NCI-H1092 (cell line): ENCODE measurements at places on chromosomes 5 and 9.

DNA sequence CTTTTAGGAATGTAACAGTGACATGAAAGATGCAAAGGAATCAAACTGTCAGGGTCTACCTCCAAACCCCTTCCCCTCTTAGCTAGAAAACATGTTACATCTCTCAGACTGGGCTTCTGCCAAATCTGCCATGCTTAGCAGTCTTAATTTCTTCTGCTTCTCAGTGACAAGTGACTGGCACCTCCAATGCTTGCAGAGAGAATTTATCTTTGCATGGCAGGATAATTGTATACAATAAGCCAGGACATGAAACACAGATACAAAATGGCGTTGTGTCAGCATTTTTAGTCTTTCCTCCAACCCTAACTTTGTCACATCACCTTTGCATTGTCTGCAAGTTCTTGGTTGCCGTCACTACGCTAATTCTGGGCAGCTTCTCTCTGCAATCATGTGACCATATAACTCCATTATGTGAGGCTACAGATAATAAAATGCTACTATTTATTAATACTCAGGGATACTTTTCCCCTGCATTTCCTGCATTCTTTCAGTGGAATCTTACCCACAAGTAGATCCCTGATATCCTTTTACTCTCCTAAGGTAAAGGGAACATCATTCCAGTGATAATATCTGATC is 89.8 kb downstream of the PLCXD3 start:
- no peak for DNase-seq

DNA sequence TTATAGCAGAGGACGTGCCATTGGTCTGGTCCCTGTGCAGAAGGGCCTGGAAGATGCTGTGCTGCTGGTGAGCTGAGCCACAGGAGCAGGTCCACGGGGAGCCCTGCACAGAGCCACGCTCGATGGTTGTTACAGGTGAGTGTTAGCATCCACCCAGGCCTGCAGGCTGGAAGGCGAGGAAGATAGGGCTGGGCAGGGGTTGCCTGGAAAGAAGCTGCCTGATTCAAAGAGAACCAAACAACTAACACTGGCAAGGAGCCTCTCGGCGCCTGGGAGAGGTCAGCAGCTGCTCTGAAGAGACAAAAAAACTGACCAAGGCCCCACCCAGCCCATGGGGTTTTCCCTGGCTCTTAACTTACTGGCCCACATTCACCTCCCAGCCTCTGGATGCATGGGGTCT is 160.2 kb downstream of the MED10 start:
- no peak for DNase-seq

GRCh38 chr9:100167176-100167575 is 68.1 kb downstream of the INVS start:
- DNase-seq, result no peak

GRCh38 chr5:138605254-138605972 is 30.2 kb upstream of the HSPA9 start:
- DNase-seq, result no peak

- no peak for DNase-seq
These were observed 16.4 kb downstream of the TARS1 start for GRCh38 chr5:33457126-33457525.

GRCh38 chr5:111313017-111313724 is 89.0 kb downstream of the CAMK4 start:
- DNase-seq, result no peak
